KG1 (cell line): ENCODE measurements at places on chromosomes 5 and 9.
A peak's percentile ranks its signal among the peaks of the same experiment; 100 is the strongest.

- no peak for DNase-seq
Observed at GRCh38 chr5:35487233-35488025, 130.2 kb upstream of the SPEF2 start.

DNA sequence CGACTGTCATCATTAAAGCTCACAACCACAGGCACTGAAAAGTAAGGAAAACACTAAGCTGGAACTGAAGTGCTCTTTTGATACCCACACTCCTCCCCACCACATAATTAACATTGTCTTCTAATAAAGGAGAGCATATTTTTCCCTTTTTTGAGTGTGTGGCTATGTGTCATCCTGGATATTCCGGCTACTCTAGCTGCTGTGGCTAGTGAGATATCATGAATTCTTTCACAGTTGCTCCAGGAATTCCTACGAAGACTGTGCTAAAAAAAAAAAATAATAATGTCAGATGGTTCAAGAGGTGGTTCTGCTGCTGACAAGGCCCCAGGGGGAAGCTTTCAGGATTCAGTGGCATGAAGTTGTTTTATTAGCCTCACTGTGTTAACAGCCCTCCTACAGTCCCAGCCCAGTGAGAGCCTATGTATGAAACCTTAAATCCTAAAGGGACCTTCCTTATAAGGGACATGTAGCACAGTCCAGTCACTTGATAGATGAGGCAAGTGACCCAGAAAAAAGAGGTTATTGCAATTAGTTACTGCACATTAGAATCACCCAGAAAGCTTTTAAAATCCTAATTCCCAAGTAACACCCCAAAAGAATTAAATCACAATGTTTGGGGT, 46.6 kb downstream of the TMEM252 start:
- DNase-seq, result no peak

DNA sequence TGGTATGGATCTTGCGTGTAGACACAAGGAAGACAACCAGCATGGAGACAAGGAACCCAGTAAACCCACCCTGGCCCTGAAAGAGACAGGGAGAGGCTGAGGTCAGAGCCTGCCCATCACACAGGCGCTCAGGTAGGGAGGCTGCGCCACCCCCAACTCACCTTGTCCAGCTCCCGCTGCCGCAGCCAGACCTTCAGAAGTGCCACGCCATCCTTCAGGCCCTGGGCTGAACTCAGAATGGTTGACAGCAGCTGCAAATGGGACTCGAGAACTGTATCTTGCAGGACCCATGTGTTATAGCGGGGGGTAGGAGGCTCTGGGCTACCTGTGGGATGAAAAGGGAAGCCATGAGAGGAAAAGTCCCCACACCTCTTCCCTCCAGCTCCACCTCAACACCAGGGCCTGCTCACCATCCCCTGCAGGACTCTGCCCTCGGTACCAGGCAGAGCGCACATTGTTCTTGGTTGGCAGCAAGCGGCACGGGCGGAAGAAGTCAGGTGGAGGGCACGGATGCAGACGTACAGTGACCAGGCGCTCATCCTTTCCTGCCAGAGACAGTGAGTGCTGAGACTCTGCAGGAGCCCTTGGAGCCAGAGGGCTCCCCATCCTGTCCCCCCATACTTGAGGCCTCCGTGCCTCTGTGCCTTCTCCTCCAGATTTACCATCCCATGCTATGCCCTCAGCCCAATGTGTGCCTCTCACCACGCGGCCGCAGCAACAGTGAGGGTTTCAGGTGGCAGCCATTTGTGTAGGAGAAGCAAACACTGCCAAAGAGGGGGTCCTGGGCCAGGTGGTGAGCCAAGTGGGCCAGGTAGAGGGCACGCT, 4.7 kb downstream of the NOL6 start:
- no peak for DNase-seq

- no peak for DNase-seq
Observed at GRCh38 chr5:143474616-143475015, 71.1 kb upstream of the NR3C1 start.

DNA sequence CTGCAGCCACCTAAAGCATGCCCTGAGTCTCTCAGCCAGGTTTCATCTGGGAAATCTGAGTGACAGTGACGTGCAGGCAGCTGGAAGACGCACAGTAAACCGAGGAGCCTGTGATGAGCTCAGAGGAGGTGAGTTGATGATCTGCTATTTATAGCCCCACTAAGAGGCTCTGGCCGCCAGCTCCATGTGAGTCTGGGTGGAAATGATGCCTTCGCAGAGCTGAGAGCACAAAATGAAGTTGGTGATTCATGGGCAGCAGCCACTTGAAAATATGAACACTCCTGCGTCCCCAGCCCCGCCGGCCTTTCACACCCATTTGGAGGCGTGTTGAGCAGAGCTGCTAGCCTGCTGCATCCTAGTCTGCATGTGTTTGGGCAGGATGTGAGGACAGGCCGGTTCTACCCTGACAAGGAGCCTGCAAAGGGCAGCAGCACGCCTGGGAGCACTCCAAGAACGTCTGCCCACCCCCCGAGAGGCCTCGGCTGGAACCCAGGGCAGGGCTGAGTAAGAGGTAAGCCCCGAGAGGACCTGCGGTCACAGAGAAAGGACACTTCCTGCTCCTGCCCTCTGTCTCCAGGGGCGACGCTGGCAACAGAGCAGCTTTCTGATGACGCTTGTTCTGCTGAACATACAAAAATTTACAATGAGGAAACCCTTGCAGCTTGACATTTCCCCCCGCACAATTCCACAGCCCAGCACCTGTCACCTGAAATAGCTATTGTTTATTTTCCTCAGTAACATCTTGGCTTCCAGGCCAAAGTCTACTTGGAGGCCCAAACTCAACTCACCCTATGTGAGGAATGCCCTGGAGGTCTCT, 25.1 kb upstream of the CDKN2AIPNL start:
- peak; percentile 16 for DNase-seq

GRCh38 chr5:139695178-139695573, 47.0 kb downstream of the CXXC5 start:
- no peak for DNase-seq

DNA sequence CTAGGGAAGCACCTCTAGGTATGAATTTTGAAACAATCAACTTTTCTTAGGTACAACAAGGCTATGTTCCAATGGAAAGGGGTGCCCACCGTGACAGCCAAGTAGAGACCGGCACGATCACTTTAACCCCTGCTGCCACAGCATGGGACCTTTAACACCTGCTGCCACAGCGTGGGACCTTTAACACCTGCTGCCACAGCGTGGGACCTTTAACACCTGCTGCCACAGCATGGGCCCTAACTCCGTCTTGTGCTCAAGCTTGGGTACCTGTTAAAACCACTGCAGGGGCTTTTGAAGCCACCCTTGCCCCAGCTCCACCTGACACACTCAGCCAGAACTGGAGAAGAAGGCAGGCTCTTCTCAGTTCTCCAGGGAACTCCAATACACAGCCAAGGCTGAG, 18.2 kb upstream of the MXD3 start:
- no peak for DNase-seq

GRCh38 chr5:15598294-15598902, 98.4 kb downstream of the FBXL7 start:
- no peak for DNase-seq

DNA sequence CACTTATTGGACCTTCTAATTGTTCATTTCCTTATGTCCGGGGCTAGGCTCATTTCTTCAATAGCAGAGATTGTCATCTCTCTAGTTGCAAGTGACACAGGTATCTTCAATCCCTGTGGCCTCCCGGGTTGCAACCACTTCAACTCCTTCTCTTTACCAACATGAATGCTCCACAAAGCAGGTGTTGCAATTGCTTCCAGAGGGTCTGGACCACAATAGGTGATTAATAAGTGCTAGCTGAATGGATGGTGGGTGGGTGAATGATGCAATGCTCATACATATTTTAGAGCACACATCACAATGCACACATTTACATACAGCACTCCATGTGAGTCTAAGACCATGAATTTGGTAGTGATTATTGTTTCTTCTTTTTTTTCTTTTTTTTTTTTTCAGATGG, 2.6 kb downstream of the CEMIP2 start:
- DNase-seq, result no peak

DNA sequence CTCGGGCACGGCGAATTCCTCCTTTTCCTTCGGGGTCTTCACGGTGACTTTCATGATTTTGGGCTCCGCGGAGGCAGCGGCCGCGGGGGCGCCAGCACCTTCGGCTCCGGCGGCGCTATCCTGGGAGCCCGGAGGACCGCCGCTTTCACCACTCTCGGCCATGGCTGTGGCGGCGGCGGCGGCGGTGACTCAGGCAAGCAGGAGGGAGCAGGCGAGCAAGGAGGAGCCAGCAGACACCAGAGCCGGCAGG, 315 bp downstream of the UBQLN1 start:
- DNase-seq, result no peak

- DNase-seq, result no peak
Observed at GRCh38 chr9:134492281-134492691, 149.3 kb upstream of the COL5A1 start.

- DNase-seq, result no peak
Observed at GRCh38 chr5:91281401-91281800, 101.7 kb downstream of the ARRDC3 start.

- no peak for DNase-seq
Observed at GRCh38 chr9:93085676-93086075, 10.3 kb upstream of the CARD19 start.

DNA sequence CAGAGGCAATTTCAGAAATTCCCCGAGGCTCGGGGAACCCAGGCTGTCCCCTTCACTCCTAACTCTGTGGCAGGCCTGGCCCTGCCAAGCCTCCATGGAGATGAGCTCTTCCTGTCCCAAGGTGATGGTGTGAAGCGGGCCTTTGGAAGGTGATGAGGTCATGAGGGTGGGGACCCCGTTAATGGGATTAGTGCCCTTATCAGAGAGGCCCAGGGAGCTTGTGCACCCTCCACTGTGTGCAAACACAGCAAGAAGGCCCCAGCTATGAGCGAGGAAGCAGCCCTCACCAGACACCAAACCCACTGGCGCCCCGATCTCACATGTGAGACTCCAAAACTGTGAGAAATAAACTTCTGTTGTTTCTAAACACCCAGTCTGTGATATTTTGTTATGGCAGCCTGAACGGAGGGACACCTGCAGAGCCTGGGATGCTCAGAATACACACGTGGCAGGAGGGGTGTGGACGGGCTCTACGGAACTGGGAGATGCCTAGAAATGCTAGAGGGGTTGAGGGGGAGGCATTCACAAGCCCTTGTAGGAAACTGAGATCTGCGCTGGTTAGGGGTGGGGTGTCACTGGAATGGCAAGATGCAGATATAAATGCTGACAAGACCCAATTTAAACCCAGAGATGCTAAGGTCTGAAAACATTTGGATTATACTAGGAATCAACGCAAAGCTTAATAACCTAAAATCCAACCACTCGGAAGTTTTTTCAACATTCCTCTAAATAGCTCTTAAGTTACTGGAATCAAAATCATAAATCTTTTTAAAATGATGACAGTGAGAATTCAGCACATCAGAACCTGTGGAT, 46.9 kb downstream of the ADAMTS2 start:
- DNase-seq, result no peak

- DNase-seq, result peak; percentile 11
Observed at GRCh38 chr5:159156426-159157238, 52.7 kb downstream of the RNF145 start.

GRCh38 chr5:5306696-5307095, 115.8 kb upstream of the ICE1 start:
- no peak for DNase-seq

DNA sequence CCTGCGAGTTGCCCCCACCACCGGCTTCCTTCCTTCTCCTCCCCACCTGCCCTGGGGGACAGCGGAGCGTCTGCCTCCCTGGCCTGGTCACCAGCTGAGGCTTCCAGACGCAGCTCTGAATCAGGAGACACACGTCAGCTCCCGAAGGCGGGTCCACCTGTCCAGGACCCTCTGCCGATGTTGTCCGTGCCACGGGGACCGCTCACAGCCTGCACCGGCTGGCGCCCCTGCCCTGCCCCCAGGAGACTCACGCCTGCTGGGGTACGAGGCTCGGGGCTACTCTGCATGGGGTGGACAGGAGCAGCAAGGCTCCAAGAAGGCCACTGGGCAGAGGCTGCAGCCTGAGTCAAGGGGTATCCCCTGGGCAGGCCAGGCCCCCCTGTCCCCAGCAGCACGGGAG, 1.9 kb upstream of the CCDC187 start:
- DNase-seq, result no peak

DNA sequence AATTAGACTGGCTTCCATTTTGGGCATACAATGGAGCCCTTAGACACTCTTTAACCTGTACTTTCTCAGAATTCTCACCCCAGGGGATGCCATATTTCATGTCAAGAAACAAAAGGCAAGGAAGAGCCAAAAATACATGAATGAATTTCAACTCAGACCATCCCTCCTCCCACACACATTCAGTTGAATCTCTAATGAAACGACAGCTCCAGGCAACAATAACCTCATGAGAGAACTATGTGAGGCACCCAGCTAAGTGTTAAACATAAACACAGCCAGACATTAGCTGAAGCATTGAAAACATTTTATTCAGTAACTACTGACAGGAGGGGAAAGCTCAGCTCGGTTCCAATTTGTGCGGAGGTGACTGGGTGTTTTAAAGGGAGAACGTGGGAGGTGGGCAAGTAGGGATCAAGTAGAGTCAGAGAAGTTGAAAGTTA, 1359.1 kb upstream of the CDH9 start:
- no peak for DNase-seq

DNA sequence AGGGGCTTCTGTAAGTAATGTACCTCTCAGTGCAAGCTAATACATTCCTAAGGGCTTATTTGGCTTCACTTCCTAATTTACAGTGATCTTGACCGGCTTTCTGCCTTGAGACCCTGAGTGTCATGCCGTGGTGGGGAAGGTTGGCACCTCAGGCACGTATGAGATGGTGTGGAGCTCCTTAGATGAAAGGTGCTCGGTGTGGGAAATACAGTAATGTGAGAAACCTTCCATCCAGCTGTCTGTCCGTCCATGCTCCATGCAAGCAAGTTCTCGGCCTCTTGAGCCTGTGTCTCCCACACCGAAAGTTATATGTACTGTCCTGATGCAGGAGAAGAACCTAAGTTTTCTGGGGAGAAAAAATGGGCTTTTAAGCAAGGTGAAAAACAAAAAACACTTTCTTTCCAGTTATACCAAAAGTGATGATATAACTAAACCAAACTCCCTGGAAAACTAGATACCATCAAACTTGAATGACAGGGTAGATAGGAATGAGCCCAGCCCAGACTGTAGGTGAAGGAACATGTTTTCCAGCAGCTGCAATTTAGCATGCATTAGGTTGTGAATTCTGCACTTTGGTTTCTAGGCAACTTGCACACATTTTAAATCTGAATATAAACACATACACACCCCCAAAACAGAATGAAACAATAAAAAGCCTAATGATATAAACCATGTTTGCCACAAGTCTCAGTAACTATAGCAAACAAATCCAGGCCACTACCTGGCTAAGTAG, 279.6 kb downstream of the FANCC start:
- no peak for DNase-seq
